ENCODE measurements at places on chromosomes 6 and 20.

- DNase-seq: no peak
These were observed 108.6 kb downstream of the BANF2 start for GRCh38 chr20:17808357-17808756.

DNA sequence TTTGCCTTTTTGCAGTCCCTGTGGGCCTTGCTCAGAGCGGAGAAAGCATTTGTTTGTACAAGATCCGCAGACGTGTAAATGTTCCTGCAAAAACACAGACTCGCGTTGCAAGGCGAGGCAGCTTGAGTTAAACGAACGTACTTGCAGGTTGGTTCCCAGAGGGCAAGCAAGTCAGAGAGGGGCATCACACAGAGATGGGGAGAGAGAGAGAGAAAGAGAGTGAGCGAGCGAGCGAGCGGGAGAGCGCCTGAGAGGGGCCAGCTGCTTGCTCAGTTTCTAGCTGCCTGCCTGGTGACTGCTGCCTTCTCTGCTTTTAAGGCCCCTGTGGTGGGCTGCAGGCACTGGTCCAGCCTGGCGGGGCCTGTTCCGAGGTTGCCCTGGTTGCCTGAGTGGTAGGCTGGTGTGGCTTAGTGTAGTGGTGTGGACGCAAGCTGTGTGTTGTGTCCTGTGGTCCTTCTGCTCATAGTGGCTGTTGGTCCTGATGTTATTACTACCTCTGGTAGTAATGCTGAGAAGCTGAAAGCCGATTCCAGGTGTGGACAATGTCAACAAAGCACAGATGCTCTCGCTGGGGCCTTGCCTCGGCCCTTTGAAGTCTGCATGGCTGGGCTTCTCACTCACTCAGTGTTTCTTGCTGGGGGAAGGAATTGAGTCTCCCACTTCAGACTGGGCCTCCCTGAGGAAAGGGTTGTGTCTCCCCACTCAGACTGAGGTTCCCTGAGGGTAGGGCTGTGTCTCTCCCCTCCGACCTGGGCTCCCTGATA, 12.1 kb downstream of the VEGFA start:
- no peak for DNase-seq

DNA sequence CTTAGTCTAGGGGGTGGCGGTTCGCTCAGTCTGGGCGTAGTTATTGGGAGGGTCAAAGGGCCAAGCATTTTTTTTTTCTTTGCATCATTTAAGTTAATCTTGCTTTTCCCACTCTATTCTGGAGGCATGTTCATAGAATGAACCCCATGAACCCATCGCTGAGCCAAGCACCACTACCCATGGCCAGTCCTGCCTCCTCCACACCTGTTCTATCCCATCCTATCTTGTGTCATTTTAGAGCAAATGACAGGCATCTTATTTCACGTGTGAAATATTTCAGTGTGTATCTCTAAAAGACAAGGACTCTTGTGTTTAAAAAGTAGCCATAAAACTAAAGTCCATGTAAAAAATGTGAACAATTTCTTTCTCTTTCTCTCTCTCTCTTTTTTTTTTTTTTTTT, 13.9 kb downstream of the SRC start:
- no peak for DNase-seq

DNA sequence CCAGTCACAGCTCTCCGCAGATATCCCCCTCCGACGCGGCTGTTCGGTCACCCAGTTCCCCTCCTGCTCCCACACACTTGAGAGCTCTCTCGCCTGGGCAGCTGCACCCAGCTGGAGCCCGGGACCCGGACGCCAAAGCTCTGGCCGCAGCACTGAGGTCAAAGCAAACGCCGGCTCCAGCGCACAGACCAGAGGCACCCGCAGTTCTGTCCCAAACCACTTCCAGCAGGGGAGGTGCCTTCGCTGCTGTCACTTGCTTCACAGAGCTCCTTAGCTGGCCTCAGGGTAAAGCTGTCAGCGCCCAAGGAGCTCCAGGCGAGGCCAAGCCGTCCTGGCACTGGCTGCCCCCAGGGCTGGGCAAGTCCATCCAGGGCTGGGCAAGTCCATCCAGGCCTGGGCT, 27.9 kb downstream of the SLC2A4RG start:
- DNase-seq: no peak

- DNase-seq: no peak
These were observed 1.2 kb downstream of the VSTM2L start for GRCh38 chr20:37904008-37904642.

GRCh38 chr6:7494638-7495037, 46.8 kb upstream of the DSP start:
- DNase-seq: no peak

DNA sequence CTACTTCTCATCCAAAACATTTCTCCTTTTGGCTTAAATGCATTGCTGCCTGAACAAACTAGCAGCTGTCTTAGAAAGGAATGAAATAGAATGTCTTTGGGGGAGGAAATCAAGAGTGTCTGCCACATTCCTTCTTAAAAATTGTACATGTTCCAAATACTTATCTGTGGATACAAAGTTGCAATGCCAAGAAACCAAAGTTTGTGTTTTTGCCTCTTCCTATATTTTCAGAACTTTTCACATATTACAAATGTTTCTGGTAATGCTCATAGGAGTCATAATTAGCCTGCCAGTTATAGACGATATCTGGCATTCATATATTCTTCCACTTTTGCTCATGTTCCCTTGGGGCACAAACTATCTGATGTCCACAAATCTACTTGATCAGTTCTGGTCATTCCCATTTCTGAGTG, 165.5 kb upstream of the BMP5 start:
- no peak for DNase-seq

All from activated T-helper 1 cell treated with Interleukin-2 at 50 U/mL for 16 hours (primary cell).